CD4-positive, alpha-beta T cell treated with Interleukin-2 at 100 ng/mL for 4 hours (primary cell): ENCODE measurements at places on chromosomes 1 and 21.

GRCh38 chr1:98921817-98922216 is 82.8 kb downstream of the PLPPR5 start:
- no peak for DNase-seq

- no peak for DNase-seq
Observed at GRCh38 chr1:38571726-38572125, 287.8 kb downstream of the RRAGC start.

DNA sequence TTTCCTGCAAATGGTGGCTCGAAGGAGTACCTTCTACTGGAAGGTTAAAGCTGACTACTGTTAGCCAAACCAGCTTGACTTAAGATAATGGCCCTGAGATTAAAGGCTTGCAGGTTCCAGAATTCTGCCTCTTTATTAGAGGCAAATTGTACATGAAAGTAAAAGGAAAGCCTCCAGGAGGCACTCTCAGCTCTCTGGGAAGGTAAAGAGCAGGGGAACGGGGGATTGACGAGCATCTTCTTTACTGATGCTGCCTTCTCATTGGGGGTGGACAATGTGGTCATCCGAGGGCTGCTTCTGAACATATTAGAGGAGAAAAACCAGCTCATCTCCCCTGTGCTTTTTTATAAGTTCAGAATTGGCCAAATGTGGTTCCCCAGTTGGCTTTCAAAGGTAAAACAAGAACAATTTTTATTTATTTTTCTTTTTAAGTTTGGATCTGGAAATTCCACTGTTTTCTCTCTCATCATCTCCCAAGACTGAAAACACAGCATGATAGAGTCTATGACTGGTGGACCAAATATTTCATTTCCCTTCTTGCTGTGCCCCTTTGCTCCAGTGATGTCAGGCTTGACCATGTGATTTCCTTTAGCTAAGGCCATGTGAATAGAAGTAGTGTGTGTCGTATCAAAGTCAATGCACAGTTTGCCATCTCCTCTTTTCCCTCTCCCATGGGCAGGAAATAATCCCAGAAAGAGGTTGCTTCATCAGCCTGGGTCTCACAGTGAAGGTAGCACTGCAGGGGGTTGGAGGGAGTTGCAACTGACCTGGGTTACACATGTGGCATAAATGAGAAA is 292.7 kb downstream of the PRDM2 start:
- DNase-seq = no peak

- DNase-seq = no peak
Observed at GRCh38 chr1:77830946-77831345, 51.5 kb downstream of the MIGA1 start.

- DNase-seq = no peak
Observed at GRCh38 chr1:171139890-171140289, 45.2 kb upstream of the FMO2 start.

- DNase-seq = no peak
Observed at GRCh38 chr1:67716800-67717199, 31.8 kb downstream of the GADD45A start.

DNA sequence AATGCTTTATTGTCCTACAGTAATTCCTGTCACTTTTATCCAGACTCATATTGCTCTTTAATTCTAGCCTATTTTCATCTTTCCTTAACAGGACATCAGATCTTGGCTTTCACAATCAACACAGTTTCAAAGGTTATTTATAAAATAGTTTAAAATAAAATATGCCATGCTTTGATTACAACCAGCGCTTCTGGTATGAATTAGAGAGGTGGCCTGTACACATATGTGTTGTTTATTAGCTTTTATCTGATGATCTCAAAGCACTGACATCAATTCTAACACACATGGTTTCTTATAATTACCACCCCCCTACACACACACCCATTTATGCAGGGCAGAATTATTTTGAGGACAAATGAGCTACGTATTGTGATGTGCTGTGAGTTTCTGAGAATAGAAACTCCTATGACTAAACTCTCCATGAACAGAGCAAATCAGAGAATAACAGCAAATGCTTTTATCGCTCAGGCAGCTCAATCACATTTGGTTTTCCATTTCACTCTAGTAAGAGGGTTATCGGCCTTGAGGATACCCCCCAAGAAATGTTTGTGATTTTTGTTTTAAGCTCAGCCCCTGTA is 18.0 kb downstream of the CD247 start:
- DNase-seq = peak; percentile 77

GRCh38 chr1:236099355-236099974 is 34.6 kb upstream of the NID1 start:
- DNase-seq = no peak

GRCh38 chr1:170685166-170685565 is 21.2 kb downstream of the PRRX1 start:
- no peak for DNase-seq

DNA sequence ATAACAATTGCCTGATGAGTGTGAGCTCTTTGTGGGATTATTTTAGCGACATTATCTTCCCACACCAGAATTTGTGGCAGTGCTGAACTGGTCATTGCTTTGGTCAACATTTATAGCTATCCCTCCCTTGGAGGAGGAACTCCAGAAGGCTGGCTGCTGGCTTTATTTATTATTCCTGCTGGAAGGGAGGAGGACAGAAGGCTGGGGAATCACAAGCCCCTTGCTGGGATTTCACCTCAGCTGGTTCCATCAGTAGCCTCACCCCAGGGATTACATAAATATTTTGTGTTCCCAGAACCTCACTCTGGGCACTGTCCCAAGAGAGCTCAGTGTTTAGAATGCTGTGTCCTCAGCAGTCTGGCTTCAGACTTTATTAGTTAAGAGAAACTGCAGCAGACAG is 102.8 kb upstream of the C1orf21 start:
- DNase-seq = no peak

GRCh38 chr1:243542739-243543415 is 287.0 kb downstream of the SDCCAG8 start:
- DNase-seq = no peak

GRCh38 chr1:229108598-229109201 is 162.2 kb upstream of the RAB4A start:
- no peak for DNase-seq

DNA sequence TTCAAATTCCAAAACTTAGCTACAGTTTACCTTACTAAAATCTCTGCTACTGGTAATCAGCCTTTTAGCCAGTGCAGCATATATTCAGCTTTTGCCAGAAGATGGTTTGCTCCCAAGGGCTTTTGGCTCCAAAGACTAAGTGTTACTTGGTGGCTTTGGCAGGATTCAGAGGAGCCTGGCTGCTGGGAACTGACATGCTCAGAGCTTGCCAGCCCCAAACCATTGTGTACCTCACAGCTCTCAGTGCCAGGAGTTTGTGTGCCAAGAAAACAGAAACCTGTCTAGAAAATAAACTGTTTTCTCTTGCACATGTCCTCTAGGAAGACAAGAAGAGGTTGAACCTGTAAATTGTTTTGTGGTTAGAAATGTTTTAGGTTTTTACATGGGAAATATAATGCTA is 315.9 kb downstream of the ST6GALNAC3 start:
- DNase-seq = no peak

DNA sequence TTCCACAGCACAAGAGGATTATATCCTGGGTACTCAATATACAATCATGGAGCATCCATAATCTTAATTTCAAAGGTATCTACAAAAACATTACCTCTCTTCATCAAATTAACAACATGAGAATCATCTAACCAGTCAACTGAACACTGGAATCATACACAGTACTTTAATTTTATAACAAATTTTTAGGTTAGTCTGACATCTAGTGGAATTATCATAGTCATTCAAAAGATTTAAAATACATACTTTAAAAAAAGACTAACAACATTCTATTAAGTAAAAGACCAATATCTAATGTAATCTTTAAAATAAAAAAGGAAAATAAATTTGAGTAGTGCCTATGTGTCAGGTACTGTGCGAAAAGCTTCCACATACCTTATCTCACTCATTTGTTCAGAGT is 16.8 kb upstream of the SH3GLB1 start:
- DNase-seq = no peak

DNA sequence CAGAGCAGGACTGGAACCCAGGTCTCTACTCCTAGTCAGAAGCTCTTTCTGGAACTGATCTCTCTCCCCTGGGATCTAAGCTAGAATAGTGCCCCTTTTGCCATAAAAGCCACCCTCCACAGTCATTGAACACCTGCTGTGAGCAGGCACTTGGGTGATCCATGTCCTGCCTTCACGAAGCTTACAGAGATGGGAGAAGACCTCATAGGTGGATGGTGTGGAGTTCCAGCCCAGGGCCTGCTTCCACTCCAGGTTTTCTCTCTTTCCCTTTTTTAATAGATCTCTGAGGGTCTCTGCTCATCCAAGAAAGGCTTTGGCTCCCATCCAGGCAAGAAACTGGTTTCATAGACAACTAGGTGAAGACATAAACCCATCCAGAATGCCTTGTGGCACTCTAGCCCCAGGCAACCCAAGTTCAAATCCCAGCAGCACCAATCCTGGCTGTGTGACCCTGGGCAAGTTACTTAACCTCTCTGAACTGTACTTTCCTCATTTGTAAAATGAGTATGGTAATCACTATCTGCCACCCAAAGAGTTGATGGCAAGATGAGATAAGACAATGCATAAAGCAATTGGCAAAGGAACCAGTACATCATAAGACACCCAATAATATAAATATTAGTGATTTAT is 46.4 kb upstream of the TMEM51 start:
- no peak for DNase-seq

DNA sequence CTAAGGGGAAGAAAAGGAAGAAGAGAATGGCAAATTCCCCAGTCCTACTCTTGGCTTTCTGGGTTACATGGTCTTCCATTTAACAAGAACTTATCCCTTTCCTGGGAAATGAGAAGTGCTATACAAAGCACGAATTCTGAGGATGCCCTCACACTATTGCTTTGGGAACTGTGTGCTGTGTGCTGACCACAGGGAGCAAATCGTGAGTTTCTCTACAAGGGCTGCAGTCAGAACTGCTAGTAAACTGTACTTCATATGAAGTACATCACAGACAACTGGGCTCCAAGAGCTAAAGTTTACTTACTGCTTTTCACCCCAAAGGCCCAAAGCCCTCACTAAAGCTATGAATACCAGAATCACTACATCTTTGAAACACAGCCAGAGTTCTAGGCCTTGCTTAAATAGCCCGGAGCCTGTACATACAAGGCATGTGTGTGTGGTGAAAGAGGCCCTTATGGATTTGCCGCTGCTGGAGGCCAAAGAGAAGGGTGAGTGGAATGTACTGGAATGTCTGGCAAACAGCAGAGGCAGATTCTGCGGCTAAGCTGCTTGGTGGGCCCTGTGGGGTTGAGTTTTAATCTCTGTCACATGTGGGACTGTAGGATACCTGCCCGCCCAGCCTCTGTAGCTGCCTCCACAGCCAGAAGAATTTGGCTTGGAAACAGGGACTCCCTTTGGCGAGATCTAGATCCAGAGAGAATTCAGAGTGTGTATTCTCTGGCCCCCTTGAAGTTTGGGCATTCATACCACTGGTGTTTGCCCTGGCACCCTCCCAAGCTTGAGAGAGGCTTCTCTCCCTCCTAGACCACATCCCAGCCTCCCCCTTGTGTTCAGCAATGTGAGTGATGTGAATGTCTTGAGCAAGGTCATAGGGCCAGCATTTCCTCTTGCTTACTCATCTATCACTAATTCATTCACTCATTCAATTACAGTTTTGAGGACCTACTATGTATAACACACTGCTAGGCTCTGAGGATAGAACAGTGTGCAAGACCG is 21.9 kb upstream of the TRIM67 start:
- no peak for DNase-seq

DNA sequence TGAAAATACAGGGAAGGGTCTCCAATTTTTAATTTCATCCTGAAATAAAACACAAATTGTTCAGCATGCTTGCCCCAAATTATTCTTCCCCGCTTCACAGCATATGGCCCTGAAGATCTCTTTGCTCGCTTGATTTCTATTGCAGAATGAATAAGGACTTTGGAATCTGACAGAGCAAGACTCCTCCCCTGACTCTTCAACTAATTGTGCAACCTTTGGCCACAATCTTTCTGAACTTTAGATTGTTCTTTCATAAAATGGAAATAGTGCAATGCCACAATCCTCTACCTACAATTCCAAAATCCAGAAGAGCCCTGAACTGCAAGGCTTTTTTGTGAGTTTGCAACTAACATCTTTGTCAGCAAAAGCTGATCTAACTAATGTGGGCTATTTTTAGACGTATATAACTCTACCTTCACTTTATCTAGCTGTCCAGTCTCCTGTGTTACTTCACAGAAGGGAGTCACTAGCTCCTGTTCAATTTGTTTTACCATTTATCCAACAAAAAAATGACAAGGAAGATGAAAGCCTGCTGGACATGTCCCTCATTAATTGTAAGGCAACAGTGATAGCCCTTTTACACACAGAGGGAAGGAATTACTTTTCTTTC is 13.4 kb downstream of the RNASEL start:
- no peak for DNase-seq

DNA sequence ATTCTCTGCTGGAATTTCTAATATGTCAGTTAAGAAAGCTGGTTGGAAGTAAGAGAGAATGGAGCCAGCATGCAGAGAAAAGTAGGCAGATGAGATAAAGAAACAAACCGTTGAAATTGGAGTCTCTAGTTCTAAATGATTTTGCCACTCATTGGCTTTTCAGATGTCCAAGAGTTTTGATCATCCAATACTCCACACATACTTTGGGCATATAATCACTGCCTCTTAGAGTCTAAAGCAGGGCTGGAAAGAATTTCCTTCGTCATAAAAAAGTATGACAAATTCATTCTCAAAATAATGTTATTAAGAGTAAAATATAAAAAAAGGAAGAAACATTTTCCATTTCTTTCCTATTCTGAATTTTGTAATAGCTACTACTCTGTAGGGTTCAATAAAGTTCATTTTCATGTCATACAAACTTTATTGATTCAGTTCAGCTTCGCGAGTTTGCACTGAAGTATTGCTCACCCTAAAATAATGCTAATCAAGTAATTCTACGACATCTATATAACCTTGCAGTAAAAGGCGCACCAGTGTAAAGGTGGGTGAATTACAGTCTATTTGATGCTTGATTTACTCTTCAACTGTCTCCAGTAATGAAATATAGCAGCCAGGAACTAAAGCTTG is 1556.6 kb downstream of the NCAM2 start:
- DNase-seq = no peak

DNA sequence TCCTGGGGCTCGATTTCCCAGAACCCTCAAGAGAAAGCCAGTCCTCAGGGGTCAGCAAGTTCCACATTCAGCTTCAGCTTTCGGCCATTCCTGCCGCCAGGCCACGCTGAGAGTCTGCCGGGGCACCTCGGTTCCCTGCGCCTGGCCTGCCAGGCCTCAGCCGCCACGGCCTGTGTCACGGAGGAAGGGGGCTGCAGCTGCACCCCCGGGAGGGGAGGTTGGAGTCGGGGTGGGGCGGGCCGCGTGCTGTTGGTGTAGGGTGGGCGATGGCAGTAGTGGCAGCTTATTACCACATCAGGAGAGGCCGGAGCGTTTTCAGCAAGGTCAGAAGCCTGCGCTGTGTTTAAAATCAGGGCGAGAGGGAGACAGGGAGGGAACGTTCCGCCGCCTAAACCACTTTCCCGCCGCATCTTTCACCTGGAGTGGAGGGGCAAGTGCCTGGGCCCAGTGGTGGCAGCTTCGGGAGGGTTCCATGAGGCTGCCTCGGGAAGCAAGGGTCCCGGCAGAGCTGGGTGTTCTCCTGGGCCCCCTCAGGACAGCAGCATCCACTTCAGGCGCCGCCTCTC is 68.5 kb upstream of the TRAPPC10 start:
- DNase-seq = no peak

GRCh38 chr1:10014016-10014415 is 17.0 kb downstream of the RBP7 start:
- DNase-seq = no peak
